Activated gamma-delta T cell treated with Interleukin-2 at 50 U/mL for 16 hours (primary cell): ENCODE measurements at places on chromosomes 12 and 14.

- no peak for DNase-seq
These were observed 49.5 kb upstream of the GNPNAT1 start for GRCh38 chr14:52840877-52841276.

DNA sequence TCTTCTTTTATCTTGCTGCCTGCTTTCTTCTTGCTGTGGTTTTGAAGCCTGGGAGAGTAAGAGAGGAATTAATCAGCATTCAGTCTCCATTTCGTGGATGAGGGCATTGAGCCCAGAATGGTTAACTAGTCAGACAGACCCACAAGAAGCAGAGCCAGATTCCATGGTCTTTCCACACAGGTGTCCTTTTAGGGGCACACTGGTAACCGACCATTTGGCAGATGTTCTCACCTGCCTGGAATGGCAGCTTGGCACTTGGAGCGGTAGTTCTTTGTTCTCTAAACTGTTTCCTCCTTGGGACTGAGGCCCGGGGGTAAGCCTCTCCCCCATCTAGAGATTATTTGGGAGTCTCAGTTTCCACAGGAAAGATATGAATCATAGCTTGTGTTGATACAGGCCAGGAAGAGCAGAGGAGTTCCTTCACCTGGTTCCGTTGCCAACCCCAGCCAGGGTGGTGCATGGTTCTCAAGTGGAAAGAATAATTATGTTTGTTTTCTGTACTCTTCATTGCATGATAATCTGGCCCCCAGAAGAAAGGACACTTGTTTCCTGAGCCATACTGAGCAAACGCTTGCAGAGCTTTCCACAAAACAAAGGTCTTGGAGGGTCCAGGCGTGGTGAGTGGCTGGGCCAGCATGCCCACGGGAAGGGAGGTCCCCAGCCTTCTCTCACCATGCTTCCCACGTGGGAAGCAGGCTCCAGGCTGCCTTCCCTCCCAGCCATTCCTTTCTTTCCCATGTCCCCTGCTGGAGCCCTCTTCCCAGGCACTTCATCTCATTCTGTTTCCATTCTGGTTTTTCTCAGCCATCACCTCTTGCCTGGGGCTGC lies 2.0 kb upstream of the KRT75 start:
- DNase-seq: no peak

- no peak for DNase-seq
These were observed 105.1 kb upstream of the TMEM260 start for GRCh38 chr14:56474419-56475022.

DNA sequence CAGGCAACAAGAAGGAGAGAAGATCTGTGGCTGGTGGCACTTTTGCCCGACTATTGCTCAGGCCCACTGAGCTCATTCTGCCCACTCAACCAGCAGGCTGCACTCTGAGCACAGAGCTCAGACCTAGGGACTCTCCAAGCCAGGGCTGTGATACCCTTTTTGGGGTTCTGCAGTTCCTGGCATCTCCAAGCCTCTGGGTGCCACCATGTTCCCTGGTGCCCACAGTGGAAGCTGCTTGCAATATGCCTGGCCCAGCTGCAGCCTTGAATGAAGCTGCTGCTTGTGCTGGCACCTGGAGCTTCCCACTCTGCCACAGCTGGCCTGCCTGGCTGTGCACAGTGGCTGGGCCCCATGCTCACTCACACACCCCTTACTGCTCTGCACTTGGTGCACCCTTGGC lies 236.1 kb downstream of the ADGRD1 start:
- no peak for DNase-seq

DNA sequence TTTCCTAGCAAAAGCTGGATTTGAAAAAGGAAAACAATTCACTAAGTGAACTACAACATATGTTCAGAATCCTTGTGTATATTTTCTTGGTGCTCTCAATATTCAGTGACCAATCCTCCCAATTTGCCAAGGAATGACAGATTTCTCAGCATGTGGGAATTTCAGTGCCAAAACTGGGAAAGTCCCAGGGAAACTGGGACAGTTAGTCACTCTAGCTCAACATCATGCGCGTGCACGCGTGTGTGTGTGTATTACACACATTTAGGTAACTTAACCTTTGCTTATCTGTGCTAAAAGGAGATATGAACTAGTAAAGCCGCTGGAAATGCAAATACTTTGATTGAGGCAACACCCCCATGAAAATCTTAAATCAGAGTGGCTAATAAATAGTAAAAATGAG lies 26.1 kb upstream of the SLC6A13 start:
- DNase-seq: no peak

DNA sequence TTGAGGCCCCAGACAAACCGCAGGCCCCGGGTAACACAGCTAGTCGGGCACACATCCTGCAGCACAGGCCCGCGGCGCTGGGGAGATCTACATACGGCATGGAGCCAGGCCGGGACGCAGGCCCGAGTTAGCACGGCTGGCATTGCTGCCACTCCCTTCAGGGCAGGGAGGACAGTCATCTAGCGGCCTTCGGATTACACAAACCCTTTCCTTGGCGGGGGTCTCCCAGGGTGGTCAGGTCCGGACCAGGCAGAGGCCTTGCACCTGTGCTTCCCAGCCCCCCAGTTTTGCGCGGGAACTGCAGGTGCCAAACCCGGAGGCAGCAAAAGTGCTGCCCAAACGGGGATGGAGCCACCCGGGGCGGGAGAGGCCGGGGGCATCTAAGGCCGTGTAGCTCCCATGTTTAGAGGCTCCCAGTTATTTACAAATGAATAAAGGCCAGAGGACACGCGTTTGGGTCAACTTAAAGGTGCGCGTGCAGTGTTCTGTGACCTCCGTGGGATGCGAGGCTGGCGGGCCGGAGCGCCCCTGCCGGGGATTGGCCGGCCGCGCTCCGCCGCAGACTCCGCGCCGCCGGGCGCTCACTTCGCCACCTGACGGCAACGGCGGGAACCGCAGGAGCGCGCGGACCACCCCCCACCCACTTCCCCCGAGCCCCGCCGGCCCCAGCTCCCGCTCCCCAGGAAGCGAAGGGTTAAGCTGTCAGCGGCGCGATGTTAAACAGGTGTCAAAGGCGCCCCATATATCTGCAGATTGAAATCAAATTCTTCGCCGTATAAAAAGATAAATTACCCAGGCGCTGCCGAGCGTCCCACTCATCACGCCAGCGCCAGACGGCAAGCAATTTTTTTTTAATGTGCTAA lies 18.1 kb downstream of the VSX2 start:
- DNase-seq: peak; percentile 56

- peak; percentile 34 for DNase-seq
These were observed 614 bp upstream of the ARF6 start for GRCh38 chr14:49892301-49892635.

- no peak for DNase-seq
These were observed 319.5 kb upstream of the SFSWAP start for GRCh38 chr12:131391399-131391798.

DNA sequence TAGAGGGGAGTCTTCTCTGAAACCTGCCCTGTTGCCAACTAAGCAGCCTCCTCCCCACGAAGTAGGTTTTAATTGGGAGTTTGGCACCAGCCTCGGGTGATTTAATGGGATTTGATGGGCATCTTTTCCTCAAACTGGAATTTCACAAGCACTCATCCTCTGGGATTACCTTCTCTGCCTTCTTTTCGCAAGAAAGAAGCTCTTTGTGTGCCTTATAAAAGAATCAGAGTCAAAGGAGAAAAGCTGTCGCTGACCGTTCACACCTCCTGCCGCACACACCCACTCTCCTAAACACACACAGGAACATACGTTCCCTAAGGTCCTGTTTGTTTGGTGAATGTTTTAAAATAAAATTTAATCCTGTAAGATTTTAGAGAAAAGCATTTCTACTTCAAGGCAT lies 84.0 kb downstream of the PRMT8 start:
- DNase-seq: no peak

- no peak for DNase-seq
These were observed 1148.4 kb downstream of the VRK1 start for GRCh38 chr14:97945631-97946030.

GRCh38 chr12:80443974-80444666 lies at the start of gene PTPRQ:
PTPRQ (plus strand) TSS chr12:80444235; CDS start chr12:80444346, 111 bp downstream.
- DNase-seq: no peak
